ENCODE measurements at places on chromosomes 13 and 19.
A peak's percentile ranks its signal among the peaks of the same experiment; 100 is the strongest.

DNA sequence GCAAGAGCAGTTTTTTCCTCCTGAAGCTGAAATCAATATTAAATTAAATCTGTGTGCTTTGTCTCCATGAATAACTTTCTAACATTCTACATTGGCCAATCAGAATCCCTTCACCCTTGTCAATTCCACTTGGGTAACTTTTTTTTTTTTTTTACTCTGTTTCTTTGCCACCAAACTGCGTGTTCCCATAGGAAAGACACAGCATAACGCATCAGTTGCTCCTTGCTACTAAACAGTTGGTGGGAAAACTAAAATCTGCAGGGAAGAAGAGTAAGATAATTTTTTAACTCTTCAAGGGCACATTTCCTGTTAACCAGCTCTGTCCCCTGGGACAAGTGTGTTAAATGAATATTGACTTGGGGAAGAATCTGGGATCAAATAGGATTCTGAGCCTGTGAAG, 113.3 kb upstream of the SERP2 start:
- DNase-seq: no peak

DNA sequence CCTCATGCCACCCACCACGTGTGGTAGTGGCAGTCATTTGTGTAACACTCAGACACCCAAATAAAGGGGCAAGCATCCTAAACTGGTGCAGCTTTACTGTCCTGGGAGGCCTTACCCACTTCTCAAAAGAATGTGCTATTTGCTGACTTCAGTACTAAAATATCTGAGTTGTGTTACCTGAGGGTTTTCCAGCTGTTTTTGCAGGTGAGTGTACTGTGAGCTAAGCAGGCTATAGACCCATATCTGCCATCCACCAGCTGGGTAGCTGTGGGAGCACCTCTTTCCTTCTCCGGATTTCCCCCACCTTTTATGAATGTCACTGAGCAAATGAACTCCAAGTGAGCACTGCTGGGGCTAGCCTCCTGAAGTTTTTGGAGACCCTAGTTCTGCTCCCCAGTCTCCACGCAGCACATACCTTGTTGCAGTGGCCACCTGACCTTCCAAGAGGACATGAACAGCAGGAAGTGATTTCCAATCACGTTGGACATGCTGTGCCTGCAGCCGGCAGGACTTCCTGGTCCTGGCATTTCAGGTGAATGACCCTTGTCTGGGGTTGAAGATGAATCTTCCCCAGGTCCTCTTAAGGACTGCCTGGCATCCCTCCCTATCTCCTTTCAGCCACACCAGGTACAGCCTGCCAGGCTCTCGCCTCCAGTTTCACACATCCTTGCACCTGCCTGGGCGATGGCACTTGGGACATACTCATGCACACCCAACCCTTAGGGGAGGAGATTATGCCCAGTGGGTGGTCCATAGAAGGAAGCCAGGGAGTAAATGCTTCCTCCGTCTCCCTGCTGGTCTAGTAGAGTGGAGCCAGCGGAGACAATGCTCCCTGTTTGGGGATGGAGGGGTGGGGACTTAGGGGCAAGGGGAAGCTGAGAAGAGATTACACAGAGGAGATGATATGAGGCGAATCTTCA, 109.5 kb upstream of the SPATA13 start:
- DNase-seq: no peak

DNA sequence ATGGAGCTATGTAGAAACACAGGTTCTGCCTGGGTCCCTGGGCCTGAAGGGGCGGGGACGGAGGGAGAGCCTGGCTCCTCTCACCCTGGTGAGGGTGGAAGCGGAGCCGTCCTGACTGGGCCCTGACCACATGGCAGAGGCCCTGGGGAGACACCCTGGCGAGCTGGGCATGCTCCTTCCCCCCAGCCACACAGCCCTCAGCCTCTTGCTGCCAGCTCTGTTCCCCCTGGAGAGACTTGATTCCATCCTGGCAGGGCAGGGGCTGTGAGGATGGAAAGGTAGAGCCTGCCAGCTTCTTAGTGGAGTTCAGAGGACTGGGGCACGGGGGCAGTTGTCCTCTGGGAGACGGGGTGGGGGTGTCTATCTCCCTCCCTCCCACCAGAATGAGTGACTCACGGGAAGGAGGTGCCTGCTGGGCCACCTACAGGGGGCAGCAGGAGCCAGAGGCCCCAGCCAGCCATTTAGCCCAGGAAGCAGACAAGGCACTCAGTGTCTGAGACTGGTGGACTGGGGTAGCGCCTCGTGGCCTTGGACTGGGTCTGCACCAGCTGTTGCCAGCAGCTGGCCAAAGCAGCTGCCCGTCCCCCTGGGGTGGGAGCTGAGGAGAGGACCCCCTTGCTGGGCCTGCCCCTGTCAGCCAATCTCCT, 22.8 kb upstream of the RNF17 start:
- no peak for DNase-seq

- peak; percentile 57 for DNase-seq
Observed at GRCh38 chr13:110137680-110138009, 169.3 kb downstream of the COL4A1 start.

DNA sequence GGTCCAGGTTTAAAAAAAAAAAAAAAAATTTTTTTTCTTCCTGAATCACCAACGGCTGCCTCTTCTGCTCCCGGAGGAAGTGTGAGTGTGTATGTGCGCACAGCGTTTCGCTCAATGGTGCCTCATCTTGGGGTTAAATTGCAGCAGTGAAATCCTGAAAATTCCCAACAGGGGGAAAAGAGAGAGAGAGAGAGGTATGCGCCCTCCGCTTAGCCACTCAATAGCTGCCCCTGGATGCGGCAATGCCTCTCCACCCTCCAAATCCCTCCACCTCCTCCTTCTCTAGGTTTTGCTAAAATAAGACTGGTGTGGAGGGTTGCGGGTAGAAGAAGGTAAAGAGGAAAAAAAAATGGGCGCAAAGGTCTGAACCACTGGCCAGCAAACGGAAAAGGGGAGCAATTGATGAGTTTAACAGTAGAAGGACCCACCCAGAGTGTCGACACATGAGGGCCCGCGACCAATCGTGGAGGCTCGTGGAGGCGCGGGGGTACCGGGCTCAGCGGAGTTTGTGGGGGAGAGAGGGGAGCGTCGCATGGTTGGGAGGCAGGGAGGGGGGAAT, 853 bp upstream of the CACNA1A start:
- peak; percentile 29 for DNase-seq

DNA sequence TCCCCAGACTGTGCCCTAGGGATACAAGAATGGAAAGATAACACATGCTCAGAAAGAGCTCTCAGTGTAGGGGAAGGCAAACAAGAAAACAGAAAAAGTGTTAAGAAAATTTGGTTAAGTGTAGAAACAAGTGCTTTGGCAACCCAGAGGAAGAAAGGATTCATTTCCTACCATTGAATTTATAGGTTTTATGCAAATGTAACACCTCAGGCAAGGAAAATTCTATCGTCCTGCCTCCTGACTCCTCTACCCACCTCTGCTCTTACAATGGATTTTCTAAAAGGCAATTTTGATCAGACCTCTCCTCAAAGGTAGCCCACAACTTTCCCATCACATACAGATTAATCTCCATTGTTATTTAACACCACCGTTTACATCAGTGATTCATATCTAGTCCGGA, 298.7 kb downstream of the RFC3 start:
- DNase-seq: no peak

DNA sequence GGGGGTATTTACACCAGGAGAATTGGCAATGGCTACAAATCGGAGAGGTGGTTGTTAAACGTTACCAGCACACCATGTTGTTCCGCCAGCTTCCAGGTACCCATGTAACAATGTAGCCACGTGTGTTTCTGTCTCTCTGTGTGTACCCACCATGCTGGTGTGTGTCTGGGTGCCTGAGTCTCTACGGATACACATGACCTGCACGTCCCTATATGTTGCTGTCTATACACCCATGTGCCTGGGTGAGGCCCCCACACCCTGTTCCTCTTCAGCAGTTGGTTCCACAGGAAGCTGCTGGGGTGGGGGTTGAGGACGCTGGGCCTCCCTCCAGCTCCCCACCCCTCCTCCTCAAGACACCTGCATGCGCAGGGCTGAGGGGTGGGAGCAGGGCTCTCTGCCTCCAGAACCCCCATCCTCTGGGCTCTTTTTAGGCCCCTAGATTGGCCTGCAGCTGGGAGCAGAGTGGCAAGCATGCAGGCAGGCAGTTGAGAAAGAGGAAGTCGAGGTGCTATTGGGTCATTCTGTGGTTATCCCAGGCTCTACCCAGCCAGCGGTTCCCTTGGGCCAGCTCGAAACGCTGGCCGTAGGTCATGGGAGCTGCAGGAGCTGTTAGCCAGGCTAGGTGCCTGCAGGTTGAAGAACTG, at the start of gene ARHGEF18:
TSS of gene ARHGEF18 (plus strand) at position 351 of the 644 bp plus-strand sequence. CDS start 13,954 bp downstream, outside the sequence.
- DNase-seq: no peak

- no peak for DNase-seq
Observed at GRCh38 chr19:39411081-39411831, 1.2 kb upstream of the PLEKHG2 start.

DNA sequence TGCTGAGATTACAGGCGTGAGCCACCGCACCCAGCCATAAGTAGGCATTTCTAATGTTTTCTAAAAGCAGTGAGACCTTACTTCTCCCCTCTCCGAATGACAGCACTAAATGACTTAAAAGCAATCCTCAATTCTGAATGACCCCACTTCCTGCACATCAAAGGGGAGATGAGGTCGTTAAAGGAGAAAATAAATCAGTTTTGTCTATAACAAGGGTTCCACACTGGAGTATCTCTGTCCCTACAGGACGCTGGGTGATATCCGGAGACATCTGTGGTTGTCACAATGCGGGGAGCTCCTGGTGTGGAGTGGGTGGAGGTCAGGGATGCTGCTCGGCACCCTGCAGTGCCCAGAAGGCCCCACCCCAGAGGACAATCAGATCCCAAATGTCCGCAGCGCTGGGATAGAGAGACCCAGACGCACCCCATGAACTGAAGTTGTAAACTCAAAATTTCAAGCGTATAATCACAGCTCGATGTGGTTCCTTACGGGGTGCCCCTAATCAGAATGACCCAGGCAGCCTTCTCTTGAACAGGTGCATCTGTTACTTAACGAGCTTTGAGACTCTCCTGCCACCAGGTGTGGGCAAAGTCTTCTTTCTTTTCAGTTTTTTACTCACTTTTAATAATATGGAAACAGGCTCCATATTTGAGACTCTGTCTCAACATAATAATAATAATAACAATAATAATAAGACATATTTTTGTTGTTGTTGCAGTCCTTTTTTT, 2.9 kb downstream of the GNG7 start:
- DNase-seq: no peak

- no peak for DNase-seq
Observed at GRCh38 chr19:14840206-14840605, 5.2 kb upstream of the OR7A5 start.

- DNase-seq: no peak
Observed at GRCh38 chr13:28659621-28659970, 666 bp downstream of the POMP start.

DNA sequence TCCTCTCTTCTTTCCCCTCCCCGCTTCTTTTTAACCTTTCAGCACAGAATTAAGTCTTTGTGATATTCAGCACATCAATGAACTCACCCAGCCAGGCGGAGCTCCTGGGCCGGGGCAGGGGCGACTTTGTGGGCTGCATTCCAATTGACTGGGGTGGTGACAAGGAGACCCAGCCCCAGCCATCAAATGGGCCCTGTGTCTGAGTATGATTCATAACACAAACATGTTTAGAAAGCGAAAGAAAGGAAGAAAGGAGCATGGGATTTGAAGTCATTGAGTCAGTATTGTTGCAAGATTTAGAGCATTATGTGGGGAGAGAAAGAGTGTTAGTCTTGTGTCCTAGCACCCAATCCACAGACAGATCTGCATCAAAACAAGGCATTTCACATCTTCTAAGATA, 185.3 kb downstream of the LHFPL6 start:
- DNase-seq: no peak

DNA sequence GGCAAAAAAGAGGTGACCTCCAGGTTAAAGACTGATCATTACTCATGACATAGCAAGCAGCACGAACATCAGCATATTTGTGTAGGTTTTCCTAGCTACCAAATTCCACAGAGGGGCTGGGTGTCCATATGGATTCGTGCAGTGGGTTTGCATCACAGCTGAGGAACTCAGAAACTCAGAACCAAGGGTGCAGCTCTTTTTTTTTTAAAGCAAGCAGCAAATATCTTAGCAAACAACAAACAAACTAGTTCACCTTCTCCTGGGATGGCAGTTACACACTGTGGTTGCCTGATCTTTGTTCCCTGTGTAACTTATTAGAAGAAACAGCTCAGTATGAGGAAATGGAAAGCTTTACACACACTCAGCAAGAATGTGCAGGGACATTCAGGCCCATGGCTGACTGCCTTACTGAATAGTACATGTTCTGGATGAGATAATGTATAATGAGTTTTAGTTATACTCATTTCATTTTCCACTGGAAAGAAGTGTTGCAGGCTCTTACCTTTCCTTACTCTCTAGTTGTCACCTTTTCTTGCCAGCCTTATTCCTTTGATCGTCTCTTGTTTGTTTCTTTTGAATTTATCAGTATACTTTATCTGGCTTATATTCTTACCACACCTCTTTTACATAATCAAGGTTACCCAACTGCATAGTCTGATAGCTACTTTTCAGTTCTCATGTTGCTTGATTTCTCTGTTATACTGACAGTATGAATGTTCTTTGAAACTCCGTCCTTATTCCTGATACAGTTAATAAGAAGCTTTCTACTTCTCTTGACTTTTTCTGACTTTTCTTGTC, 4.3 kb downstream of the NDFIP2 start:
- no peak for DNase-seq

GRCh38 chr19:14674764-14675163, at the start of gene ADGRE3:
Gene ADGRE3, minus strand, starts transcription at chr19:14674844. Its CDS starts 74 bp downstream, at chr19:14674770.
- no peak for DNase-seq

- DNase-seq: no peak
Observed at GRCh38 chr13:42275506-42275905, 3.6 kb downstream of the AKAP11 start.

- DNase-seq: no peak
Observed at GRCh38 chr13:98575904-98576199, 1.1 kb downstream of the STK24 start.

DNA sequence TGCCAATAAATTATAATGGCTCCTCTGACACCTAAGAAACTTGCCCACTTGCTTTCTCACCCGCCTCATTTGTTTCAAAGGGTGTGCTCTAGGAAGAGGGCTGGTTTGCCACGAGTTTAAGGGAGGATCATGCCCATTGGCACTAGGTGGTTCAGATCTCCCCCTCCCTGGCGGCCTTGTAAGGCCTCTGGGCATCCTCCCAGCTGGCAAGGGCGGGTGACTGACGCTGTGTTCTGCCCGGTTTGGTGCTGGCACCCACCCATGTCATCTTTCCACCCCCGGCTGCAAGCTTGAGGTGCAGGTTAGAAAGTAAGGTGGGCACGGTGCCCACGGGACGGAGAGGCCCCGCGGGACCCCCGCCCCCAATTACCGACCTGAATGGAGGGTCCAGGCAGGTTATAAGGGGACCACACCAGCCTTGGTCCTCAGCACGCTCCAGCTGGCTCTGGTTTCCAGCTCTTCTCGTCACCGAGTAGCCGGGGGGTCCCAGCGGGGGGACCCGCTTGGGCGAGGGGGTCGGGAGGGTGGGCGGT, 90.4 kb downstream of the PTPRS start:
- DNase-seq: peak; percentile 82

- no peak for DNase-seq
Observed at GRCh38 chr19:42433503-42434260, 6.5 kb upstream of the LIPE start.

GRCh38 chr19:33404506-33405253, 31.2 kb downstream of the CEBPG start:
- DNase-seq: peak; percentile 19
